ENCODE measurements at places on chromosomes 5 and 9.

GRCh38 chr5:76801803-76802195 is 17.0 kb upstream of the F2RL1 start:
- no peak for DNase-seq

GRCh38 chr5:154517181-154517580 is 39.2 kb upstream of the HAND1 start:
- DNase-seq, result no peak

DNA sequence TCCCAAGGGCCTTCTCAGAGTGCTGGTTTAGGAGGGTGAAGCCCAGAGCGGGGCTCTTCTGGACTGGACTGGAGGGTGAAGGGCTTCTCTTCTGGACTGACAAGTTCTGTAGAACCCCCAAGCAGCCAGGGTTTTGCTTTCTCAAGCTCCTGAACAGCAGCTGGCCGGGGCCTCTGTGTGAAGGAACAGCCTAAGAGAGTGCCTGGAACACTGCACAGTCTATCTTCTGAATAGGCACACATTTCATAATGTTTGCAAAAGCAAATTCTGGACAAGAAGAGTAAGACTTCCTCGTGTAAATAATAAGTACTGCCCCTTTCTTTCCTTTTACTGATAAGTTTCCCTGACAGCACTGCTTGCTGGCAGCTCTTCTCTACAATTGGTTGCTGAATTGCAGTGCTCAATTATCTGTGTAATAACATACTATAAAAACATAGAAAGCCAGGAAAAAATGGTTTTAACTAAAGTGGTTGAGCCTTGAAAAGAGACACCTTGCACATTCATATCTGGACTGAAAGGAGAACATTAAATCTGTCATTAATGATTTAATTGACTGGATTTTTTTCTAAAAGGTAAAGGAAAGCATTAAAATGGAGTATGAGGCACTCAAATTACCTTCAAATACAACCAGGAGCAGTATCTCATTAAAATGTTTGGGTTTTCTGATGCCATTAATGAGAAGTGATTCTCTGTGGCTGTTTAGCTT is 20.5 kb downstream of the MAST4 start:
- DNase-seq, result no peak

GRCh38 chr5:150104550-150104870 is 18.2 kb upstream of the CSF1R start:
- DNase-seq, result no peak

DNA sequence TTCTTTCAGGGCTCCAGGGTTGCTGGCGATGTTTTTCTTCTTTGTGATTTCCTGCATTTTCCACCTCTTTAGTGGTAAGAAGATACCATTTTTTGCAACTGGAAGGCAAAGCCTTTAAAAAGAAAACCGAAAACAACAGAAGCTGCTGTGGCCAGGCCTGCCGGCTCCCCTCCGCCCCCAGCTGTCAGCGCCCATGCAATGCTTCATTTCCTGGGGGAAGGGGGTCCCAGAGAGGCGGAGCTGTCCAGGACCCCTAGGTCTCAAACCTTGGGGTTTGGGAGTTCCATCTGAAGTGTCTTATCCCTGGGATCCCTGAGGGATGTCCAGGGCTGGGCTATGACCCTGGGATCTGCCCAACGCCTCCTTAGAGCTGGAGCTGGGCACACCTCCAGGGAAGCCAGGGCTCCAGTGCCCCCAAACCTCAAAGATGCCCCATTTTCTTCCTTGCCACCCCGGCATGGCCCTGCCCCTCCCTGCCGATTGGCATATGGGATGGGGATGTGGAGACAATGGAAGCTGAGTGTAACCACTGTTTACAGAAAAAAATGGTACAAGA is 257.2 kb upstream of the MVB12B start:
- DNase-seq, result no peak

- DNase-seq, result no peak
Measured at GRCh38 chr5:33059081-33059480, 348.0 kb downstream of the NPR3 start.

- no peak for DNase-seq
Measured at GRCh38 chr5:10501554-10502075, 59.9 kb downstream of the ROPN1L start.

GRCh38 chr9:74138182-74138581 is 359.0 kb upstream of the RORB start:
- no peak for DNase-seq

GRCh38 chr9:117411547-117411946 is 3.3 kb downstream of the ASTN2 start:
- DNase-seq, result no peak

- no peak for DNase-seq
Measured at GRCh38 chr9:93786204-93786603, 169.0 kb downstream of the BARX1 start.

DNA sequence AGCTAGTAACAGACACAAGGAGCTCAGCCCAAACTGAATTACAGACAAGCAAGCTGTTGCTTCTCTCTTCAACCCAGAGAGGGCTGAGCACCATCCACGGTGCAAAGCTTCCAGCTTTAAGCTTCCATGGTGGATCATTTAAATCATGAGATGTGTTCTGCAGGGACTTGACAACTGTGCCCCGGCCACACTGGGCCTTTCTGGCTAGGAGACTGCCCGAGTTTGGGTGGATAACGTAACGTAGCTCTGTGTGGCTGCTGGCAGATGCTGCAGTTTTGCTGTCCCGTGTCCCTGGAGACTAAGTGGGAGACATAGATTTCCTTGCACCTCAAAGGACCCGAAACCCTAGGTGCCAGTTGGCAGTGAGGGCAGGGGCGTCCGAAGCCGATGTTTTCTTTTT is 234.0 kb downstream of the IRX2 start:
- no peak for DNase-seq

DNA sequence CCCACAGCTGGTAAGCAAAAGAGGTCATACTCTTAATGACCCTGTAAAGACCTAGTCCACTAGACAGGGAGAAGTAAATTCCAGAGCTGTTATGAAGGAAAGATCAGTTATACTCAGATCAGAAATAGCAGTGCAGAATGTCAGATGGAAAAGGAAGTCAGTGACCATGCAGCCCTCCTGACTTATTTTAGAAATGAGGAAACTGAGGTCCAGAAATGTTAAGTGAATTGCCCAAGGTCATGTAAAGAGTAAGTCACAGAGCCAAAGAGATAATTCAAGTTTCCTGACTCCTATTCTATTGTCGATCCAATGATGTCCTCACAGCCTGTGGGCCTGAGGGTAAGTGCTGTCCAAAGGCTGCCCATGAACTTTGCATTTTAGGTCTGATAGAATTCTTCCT is 214.9 kb upstream of the IL12B start:
- DNase-seq, result no peak

DNA sequence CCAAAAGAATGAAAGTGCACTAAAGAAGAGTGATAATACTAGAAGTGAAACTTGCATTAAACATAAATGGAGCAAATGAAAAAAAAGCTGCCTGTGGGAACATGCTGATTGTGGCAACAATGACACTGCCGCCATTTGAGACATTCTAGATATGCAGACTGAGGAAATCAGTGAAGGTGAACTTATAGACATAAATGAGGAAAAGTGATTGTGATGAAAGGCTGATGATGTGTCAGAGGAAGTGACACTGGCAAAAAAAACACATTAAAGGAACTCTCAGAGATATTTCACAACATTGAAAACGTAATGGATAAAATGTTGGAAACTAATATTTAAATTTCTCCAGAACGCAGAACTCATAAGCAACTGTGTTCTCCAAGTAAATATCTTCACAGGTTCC is 1.2 kb downstream of the ERCC8 start:
- DNase-seq, result no peak

- no peak for DNase-seq
Measured at GRCh38 chr5:41968153-41968723, 43.2 kb downstream of the FBXO4 start.

GRCh38 chr9:76692458-76693129 is 71.6 kb upstream of the PCA3 start:
- no peak for DNase-seq

- DNase-seq, result no peak
Measured at GRCh38 chr5:141501761-141502160, 12.9 kb downstream of the PCDHGC5 start.

DNA sequence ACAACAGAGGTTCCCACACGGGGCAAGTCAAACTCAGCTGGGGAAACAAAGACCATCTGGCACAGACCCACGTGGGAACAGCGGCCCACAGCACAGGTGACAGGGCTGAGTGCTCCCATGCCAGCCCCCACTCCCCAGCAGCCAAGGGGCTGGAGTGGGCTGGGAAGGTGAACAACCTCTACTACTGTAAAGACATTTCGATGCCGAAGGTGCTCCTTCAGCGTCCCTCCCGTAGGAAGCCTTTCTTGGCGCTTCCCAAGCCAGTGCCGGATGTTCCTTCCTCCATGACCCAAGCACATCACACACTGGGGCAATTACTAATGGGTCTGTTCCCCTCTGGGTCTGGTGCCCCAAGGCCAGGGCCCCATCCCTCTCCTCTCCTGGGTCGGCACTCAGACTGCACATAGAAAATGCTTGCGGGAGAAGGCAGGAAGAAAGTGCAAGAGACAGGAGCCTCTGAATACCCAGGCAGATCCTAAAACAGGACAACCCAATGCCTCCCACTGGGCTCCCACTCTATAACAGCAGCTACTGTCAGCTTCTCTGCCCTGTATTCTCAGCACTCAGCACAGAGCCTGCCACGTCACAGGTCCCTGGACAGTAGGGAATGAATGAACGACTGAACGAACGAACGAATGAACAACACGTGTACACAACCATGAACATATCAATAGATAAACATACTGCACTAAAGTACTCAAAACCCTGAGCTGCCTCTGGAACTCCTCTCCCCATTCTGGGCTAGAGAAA is 77.0 kb upstream of the LRRTM2 start:
- no peak for DNase-seq

- DNase-seq, result no peak
Measured at GRCh38 chr5:74052441-74053221, 426.6 kb downstream of the ARHGEF28 start.

DNA sequence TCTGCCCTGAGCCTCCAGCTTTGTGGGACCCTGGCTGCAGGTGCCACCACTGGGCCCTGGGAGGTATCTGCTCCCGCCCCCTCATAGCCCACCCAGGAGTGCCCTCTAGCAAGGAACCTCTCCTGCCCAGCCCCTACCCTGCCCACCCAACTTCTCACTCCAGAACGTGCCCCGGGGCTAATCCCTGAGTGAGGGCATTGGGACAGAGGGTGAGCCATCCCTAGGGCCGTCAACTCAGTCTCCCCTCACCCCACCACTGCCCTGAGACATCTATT is 2.7 kb upstream of the RASGEF1C start:
- no peak for DNase-seq

GRCh38 chr9:4077499-4078102 is 222.3 kb downstream of the GLIS3 start:
- DNase-seq, result peak; percentile 49

GRCh38 chr9:136611119-136611518 is 51.6 kb upstream of the EGFL7 start:
- DNase-seq, result no peak

DNA sequence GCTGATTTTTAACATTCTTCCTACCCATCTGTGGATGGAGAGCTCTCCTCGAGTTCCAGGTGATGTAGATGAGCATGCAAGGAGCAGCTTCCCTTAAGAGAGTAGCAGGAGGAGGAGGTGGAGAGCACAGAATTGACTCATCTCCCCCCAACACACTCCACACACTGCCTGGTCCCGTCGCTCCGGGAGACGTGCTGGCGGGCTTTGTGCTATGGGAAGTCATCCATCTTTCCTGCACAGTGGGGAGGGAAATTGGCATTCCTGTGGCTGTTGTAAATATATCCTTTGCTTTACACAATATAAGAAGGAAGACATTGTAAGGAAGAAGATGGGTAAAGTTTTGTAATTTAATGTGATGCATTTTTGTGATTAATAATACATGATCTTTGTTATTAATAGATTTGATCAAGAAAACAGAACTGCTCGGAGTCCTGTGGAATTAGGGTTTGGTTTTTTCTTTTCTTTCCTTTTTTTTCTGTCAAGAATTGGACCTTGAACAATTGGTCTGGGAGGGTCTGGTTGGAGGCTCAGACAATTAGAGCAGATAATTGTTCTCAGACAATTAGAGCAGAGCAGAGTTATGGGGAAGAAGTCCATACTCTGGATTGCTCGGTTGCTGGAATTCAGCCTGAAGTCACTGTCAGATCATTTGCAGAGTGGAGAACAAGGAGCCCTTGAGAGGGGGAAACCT is 297.8 kb downstream of the GADD45G start:
- DNase-seq, result no peak

GRCh38 chr9:121857928-121858327 is 206.5 kb downstream of the DAB2IP start:
- DNase-seq, result no peak

DNA sequence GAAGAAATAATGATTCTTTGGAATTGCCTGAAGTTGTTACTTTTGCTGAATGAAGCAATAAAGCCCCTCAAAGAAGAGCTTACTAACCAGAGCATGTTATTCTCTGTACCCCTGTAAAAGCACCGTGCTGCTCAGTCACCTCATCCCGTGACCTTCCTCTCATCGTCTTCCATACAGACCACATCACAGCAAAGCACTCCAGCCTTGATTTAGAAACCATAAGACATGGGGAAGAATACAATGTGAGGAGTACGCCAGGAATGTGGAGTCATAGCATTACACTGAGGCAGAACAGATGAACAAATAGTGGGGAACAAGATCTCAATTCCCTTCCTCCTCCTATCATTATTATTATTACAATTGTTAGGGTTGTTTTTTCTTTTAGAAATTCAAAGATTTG is 49.1 kb downstream of the ERAP1 start:
- DNase-seq, result no peak

GRCh38 chr5:95075111-95075510 is 209.8 kb downstream of the MCTP1 start:
- DNase-seq, result no peak

DNA sequence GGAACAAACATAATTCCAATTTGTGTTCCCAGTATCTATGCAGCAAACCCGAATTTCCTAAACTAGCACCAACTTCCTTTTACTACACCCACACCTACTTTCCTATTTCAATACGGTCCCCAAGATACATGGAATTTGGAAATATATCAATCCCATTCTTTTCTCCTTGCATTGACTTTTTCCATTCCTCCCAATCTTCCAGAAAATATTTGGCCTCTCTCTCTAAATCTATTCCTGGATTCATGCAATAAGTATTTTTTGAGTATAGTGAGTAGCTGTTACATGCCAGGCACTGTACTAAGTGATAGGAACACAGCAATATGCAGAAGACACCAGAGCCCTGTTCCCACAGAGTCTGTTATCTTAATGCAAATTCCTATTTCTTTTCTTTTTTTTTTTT is 216.2 kb upstream of the PIK3R1 start:
- DNase-seq, result no peak

GRCh38 chr5:139795074-139796001 is at the start of gene PSD2:
Gene PSD2, plus strand, starts transcription at chr5:139795808. Its CDS starts 13,633 bp downstream, at chr5:139809441.
- no peak for DNase-seq
